ENCODE measurements at places on chromosomes 11 and 22. TPM values are rescaled to one million over a fixed set of nuclear protein-coding genes. Genes with fewer than 3 reads are reported as not detected.

PHF21B gene
- total RNA-seq, result 1.6 TPM

GRCh38 chr11:24556693-24557092 is 59.8 kb downstream of the LUZP2 start:
- DNase-seq, result no peak

- DNase-seq, result no peak
These were observed 678.6 kb upstream of the ANO5 start for GRCh38 chr11:21514316-21514715.

OR2D2 gene
- total RNA-seq, result not detected

P2RX6 gene
- total RNA-seq, result 2.3 TPM

DNA sequence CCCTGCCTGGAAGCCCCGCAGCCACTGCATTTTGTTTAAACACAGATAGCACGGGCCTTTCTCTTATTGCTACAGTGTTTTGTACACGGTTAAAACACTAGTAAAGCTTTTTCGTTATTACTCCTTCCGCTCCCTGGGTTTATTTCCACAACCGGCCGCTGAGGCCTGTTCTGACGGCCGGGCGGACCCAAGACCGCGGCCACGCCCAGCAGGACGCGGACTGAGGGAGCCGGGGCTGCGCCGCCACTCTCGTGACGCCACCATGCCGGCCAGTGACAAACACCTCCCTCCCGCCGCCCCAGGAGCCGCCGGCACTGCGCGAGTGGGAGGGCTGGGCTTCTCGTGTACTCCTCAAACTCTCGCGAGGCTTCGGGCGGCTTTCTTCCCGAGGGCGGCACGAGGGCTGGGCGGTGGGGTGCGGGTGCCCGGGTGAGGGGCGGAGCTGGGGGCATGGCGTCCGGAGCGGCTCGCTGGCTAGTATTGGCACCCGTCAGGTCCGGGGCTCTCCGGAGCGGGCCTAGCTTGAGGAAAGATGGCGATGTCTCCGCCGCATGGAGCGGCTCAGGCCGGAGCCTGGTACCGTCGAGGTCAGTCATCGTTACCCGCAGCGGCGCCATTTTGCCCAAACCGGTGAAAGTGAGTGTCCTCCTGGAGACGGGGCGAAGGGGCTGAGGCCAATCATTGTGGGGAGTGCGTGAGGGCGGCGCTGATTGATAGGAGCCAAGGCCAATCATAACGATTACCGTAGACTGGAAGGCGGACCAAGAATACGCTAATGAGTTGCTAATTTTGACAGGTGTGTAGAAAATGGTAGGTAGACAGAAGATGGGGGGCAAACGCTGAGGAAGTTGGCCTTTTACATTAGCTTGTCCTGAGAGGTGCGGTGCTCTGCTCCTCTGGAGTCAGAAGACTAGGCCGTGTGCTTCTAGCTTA is at the start of gene SMDT1:
SMDT1 (plus strand) TSS at position 382 of the 933 bp plus-strand sequence; CDS start at position 451, 69 bp downstream.
- DNase-seq, result peak; percentile 100

- no peak for DNase-seq
These were observed 196.7 kb downstream of the DSCAML1 start for GRCh38 chr11:117600234-117600783.

ATG16L2 gene
- total RNA-seq, result 79.7 TPM

MPPED1 gene
- total RNA-seq, result 2.5 TPM

C1QTNF4 gene
- 5.0 TPM for total RNA-seq

- DNase-seq, result no peak
These were observed 4.0 kb downstream of the TAF10 start for GRCh38 chr11:6608011-6608410.

RFPL3 gene
- not detected for total RNA-seq

DNA sequence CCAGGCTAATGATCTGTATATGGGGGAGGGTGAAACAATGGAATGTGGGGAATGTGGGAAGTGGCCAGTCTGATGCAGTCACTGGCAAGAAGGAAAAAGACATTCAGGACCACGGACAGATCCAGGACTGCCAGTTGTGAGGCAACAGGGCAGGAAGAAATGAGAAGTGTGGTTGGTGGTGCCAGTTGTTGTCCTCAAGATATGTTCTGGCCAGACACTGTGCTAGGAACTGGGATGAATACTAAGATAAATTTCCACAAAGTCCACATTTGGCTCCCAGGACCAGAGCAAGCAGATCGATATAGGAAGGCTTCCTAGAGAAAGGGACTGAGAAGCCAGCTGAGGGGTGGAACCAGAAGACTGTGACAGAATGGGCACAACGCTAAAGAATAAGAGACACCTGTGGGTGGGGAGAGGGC is 6.8 kb upstream of the TPBGL start:
- DNase-seq, result no peak

DNA sequence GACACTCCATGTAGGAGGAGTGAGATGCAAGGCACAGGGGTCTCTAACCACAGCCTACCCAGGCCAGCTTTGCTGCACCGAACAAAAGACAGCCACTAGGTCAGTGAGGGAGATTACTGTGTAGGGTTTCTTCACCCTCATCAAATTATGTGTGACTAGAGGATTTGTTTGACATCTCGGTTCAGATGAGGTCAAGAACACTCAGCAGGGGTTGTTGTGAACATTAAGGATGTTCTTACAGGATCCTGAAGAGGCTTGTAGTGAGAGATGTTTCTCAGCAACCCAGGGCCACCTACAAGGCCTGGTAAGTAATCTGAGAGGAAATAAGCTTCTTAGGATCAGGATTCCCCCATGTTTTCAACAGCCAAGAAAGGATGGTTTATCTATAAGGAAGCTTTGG is 202.1 kb downstream of the NXPE2 start:
- no peak for DNase-seq

DNA sequence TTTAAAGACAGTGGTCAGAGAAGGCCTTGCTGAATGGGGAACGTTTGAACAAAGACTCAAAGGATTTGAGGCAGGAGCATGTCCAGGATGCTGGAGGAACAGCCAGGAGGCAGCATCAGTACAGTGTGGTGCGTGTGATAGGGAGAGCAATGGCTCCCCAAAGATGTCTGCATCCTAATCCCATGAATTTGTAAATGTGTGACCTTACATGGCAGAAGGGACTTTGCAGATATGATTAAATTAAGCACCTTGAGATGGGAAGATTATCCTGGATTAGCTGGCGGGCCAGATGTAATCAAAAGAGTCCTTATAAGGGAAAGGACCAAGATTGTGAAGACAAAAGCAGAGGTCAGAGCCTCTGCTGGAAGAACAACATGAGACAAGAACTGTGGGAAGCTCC is 24.6 kb upstream of the FAT3 start:
- DNase-seq, result no peak

DNA sequence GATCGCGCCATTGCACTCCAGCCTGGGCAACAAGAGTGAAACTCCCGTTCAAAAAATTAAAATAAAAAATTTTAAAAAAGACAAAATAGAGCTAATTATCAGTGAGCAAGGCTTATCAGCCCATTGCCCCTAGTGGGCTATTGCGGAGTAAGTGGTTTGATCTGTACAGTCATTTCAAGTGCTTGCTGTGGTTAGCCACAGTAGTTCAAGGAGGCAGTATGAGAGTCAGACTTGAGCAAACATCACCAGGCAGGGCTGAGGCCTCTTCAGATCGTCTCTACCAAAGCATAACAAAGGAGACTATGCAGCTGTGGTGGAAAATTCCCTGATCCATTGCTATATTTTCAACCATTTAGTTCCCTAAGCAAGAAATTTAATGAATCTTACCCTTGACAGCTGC is 4.3 kb upstream of the SBF2 start:
- no peak for DNase-seq

DNA sequence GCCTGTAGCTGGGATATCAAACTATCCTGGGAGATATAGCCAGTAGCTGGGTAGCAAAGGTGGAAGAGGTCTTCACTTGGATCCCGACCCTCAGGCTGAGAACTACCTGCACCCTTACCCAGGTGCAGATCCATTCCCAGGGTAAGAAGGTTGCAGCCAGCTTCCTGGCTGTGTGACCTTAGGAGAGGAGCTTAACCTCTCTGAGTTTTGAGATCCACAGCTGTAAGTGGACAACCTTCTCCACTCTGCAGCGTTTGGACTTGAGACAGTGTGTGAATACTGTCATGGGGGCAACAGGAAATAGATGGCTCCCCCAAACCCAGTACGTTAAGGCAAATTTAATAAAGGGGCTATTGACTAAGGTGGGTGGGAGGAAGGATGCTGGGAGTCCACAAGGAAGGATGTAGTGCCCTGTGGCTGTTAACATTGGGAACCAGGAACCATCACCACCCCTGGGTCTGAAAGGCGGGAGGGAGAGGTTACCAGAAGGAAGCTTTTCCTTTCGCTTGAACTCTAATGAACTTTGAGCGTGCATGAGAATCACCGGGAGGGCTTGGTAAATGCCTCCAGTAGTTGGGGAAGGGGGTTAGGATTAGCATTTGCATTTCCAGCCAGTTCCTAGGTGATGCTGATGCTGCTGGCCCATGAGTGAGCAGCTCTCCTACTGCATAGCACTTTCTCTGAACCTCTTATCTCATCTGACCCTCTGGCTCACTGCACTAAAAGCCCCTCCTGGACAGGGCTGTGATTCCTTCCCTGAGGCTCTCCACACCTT is 24.4 kb downstream of the SGSM1 start:
- DNase-seq, result no peak

DNA sequence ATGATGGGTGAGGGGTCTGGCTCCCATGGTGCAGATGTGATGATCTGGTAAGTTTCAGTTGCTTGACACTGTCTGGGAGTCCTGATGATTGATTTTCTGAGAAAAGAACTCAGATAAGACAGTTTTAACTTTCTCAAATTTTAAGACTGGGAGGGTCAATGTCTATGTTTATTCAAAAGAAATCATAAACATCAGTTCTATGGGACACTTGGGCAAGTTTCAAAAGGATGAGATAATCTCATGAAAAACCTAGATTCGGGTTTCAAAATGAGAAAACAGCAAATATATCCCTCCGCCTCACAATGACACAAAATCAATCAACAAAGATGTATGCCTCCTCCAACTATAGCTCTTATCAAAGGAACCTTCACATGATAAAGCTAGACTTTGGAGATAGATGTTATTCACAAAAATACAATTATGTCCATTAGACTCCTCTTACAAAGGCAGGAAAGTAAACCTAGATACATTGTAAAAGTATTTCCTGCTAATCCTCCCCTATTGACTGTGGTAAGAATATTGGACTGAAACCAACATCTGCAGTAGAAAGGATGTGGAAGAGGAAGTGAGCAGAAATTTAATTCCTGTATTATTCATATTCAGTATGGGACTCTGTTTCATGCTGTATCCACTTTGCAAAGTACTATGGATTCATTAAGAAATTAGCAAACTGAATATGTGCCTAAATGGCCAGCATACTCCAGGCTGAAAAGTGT is 21.6 kb downstream of the SVIP start:
- DNase-seq, result no peak

DNA sequence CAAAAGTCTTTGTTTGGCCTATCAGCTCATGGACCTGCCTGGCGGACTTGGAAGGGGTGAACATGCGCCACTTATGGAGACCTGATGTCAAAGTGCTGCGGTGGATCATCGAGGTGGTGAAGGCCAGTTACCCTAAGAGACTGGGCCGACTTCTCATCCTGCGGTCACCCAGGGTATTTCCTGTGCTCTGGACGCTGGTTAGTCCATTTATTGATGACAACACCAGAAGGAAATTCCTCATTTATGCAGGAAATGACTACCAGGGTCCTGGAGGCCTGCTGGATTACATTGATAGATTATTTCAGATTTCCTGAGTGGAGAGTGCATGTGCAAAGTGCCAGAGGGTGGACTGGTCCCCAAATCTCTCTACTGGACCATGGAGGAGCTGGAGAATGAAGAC is 17.9 kb downstream of the ALKBH3 start:
- DNase-seq, result no peak

GRCh38 chr11:74373382-74373781 is 24.9 kb downstream of the PGM2L1 start:
- DNase-seq, result no peak

GRCh38 chr11:121213362-121213893 is 79.1 kb upstream of the SC5D start:
- DNase-seq, result no peak

DNA sequence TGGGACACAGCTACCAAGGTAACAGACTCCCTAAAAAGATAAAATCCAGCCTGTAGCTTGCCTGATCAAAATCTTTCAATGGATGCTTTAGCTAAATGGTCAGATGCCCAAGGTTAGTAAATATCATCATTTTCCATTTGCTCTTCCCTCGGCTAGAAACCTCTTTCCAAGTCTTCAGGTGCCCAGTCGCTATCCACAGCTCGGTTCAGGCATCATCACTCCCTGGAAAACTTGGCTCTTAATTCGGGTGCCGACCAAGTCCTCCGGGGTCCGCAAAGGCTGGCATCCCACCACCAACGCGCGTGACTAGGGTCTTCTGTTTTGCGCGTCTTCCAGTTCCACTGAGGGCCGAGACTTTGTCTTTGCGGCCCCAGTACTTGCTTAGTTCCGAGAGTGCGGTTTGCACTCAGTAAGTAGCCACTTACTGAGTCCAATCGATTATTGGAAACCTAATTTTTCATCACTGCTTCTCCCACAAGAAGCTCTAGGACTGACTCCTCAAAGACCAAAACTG is 44.3 kb downstream of the OR4D9 start:
- no peak for DNase-seq

DNA sequence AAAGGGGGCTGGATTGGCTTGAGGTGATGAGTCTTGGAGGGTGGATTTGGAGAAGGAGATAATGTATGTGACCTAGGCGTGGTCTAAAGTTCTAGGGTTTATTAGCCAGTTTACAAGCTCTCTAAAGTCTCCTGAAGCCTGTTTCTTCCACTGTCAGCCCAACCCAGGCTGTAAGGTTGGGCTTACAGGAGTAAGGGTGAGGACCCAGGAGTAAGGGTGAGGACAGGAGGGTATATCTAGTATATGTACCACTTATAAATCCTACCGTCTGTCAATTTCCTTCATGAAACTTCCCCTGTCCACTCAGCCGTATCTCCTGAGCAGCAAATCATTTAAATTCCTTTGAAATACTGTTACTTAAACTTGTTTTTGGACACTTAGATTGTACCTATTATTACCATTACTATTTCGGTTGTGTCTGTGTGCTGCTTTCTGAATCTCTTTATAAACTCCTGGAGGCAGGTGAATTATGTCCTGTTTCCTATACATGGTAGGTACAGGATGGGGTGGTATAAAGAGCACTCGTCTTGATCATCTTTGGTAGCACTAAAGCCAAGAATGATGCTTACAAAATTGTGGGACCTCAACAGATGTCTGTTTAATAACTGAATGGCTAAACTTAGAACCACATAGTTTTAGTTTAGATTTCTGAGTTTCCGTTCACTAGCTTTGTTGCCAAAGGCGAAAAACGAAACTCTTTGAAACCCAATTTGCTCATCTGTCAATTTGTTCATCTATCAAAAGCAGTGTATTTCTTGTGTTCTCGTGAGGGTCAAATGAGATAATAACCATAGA is 192.0 kb downstream of the GRIK4 start:
- no peak for DNase-seq

- DNase-seq, result no peak
These were observed 2.4 kb upstream of the ARSA start for GRCh38 chr22:50630376-50630775.

ROBO4 gene
- 34.4 TPM for total RNA-seq

DNA sequence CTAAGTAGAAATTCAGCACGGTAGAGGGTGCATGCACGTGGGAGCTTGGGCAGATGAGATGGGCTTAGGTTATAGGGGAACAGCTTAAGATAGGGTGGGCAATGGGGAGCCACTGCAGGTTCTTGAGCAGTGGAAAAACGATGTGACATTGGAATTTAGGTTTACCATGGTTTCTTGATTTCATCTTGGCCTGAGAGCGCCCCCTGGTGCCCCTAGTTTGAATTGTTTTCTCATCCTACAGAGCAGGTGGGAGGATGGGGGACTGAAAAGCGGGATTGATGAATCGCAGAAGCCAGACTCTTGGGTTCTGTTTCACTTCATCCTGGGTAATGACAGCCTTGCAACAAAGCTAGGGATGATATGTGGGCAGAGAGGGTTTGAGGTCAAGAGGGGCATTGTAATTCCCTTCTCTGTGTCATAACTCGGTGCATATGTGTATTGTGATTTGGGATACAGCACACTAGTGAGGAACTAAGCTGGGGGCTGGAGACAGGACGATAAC is 6.7 kb upstream of the MCAM start:
- peak; percentile 88 for DNase-seq

SPDYC gene
- not detected for total RNA-seq

Measured in sciatic nerve (tissue), 2 donors.